Renal cortex interstitium (tissue), 15 donors: ENCODE measurements at places on chromosomes 4 and X.

DNA sequence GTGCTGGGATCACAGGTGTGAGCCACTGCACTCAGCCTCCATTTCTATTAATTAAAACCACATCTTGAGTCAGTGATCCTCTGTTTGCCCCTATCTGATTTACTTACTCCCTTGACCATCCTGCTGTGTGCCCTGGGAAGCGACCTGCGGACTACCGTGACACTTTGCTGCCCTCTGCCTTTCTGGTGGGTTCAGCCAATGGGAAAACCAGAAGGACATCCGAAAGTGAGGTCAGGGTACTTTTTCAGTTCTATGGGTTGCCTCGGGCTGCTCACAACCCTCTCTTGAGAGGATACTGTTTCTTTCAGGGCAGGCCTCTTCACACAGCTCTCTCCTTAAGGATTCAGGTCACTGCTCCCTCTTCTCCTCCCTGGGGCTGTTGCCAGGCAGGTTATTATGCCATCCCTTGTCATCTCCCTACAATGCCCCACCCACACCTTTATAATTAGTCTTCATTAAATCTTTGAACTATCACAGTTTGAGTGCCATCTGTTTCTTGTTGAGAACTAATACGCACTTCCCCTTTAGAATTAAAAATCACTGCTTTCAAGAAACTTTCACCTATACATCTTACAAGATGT is 21.4 kb downstream of the PLAC8 start:
- DNase-seq = no peak

- no peak for DNase-seq
These were observed 10.5 kb downstream of the NDNF start for GRCh38 chr4:121061861-121062260.

- no peak for DNase-seq
These were observed 454.9 kb downstream of the PDGFC start for GRCh38 chr4:156516698-156517097.

- DNase-seq = no peak
These were observed 1.6 kb downstream of the EGF start for GRCh38 chr4:109914322-109914721.

DNA sequence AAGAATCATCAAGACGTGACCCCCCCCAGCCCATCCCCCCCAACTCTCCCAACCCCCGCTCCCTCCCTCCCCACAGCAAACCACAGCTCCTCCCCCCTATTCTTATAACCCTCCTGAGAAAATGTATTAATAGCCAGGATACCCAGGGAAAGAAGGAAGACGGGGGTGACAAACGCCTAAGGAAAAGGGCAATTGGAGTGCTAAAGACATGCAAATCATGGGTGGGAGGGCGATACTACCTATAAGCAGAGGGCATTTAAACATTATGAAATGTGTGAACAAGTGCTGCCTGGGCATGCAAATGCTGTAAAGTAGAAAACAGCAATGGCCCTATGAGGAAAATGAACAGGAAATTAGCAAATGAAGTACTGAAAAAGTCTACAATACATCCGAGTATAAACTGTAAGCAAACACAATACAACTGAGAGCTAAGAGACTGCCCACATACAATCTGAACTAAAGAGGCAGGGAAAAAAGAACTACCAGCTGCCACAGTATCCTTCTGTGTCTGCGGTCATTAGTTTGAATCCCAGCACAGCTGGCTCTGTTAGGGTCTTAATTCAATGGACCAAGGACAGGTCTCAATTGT is 2.4 kb downstream of the CXXC4 start:
- DNase-seq = no peak

GRCh38 chr4:38531141-38531727 is 132.8 kb upstream of the KLF3 start:
- peak; percentile 44 for DNase-seq

DNA sequence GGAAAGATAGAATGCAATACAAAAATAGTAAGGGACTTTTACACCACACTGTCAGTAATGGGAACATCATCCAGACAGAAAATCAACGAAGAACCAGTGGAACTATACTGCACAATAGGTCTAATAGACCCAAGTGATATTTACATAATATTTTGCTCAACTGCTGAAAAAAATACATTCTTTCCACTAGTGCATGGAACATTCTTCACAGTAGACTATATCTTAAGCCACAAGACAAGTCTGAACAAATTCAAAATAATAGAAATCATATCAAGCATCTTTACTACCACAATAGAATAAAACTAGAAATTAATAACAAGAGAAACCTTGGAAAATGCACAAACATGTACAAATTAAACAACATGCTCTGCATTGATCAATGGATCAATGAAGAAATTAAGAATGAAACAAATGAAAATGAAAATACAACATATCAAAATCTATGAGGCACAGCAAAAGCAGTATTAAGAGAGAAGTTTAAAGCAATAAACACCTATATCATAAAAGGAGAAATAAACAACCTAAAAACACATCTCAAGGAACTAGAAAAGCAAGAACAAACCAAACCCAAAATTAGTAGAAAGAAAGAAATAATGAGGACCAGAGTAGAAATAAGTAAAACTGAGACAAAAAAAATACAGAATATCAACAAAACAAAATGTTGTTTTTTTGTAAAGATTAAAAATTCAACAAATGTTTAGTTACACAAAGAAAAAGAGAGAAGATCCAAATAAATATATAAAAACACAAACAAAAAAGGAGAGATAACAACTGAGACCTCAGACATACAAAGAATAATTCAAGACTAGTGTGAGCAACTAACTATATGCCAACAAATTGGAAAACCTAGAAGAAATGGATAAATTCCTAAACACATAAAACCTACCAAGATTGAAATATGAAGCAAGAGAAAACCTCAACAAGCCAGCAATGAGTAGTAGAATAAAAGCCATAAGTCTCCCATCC is 51.5 kb upstream of the ANTXR2 start:
- no peak for DNase-seq

DNA sequence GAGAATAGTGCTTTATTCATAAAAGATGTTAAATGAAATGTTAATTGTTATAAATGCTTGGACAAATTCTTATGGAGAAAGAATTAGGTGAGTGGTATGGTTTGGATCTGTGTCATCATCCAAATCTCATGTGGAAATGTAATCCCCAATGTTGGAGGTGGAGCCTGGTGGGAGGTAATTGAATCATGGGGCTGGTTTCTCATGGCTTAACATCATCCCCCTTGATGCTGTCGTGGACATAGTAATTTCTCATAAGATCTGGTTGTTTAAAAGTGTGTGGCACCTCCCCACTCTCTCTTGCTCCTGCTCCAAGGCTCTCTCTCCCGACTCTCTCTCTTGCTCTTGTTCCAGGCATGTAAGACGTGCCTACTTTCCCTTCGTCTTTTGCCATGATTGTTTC is 22.5 kb downstream of the GYPE start:
- no peak for DNase-seq

GRCh38 chr4:87881115-87881514 is 48.3 kb downstream of the MEPE start:
- no peak for DNase-seq

GRCh38 chr4:117447925-117448324 is 362.5 kb upstream of the TRAM1L1 start:
- DNase-seq = no peak

- no peak for DNase-seq
These were observed 132.4 kb downstream of the CORIN start for GRCh38 chr4:47705326-47705981.

DNA sequence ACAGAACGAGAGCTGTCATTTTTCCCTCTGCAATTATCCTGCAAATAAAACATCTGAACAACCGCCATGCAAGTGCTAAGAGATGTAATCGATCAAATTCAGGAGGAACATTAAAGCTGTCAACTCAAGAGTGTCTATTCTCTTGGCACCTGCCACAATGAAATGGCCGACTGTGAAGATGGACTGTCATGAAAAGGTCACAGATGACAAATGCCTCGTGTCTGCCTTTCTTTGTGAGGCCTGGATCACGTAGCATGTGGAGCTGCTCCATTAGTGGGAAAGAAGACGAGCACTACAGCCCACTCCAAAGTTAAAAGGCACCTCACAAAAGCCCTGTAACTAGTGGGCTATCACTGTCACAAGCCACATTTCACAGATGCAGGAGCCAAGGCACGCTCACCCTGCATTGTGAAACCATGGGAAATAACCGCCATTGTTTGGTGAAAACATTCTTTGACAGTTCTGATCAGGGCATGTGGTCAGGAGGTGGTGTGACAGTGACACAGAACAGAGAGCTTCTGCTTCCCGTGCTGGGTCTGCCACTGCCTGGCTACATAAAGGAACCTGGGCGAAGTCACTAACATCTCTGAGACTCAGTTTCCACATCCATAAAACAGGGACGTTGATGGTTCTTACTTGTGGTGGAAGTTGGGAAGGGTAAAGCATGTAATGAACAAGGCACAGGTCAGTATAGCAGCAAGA is 98.9 kb downstream of the EVC2 start:
- no peak for DNase-seq

DNA sequence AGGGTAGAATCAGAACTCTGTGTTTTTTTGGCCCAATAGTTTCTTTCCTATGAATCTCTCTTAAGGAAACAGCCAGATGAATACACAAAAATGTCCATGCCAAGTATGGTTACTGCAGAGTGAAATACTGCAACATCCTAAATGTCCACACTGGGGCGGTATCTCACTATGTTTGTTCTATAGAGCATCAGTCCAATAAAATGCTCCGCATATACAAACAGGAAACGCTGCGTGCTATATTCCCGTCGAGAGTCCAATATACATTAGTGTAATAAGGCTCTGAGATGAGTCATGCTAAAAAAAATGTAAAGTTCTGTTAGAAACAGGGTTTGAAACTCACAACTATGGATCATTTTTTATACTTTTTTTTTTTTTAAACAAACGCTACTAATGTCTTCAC is 72.9 kb upstream of the ENOX2 start:
- DNase-seq = no peak

GRCh38 chr4:16608123-16608522 is 290.3 kb downstream of the LDB2 start:
- no peak for DNase-seq

GRCh38 chr4:38202242-38202641 is 242.0 kb downstream of the PTTG2 start:
- DNase-seq = no peak

DNA sequence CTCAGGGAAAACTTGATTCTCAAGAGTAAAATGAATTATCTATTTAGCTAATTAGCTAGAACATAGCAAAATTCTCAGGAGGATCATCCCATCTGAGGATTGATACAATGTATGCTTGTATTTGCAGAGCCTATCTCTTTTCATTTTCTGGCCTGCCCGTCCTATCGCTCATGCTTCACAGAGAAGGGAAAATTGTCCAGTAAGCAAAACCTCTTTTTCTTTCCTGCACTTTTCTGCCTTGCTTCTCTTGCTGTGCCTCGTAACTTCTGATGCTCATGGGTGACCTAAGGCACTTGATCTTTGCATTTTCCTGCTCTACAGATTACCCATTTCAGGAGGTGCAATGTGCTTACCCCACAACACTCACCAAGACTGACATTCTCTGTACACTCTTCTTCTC is 88.1 kb downstream of the GBA3 start:
- no peak for DNase-seq

DNA sequence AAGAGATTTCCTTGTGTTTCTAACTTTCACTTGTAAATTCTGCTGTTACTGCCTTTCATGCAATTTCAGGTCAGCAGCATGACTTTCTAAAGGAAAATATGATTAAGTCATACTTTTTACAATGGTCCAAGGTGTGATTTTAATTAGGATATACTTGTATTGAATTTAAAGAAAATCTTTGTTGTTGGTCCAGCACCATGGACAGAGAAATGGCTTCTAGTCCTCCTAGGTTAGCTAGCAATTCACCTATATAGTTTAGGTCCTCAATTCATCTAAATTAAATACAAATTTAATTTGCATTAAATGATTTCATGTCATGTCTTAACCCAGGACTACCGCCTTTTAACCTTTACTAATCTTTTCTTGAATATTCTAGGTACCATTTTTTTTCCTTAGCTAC is 304.9 kb upstream of the RPS6KA3 start:
- no peak for DNase-seq

DNA sequence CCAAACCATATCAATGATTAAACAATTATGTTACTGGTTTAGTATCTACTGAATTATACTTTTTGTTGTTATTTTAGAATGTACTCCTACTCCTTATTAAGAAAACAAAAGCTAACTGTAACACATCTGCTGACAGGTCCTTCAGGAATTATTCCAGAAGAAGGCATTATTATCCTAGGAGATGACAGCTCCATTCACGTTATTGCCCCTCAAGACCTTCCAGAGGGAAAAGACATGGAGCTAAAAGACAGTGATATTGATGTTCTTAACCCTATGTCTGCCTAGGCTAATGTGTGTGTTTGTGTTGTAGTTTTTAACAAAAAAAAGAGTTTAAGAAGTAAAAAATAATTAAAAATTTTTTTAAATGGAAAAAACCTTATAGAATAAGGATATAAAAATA is 206.8 kb upstream of the KLHL4 start:
- DNase-seq = no peak

- no peak for DNase-seq
These were observed 230.8 kb downstream of the INPP4B start for GRCh38 chr4:142615324-142615665.

DNA sequence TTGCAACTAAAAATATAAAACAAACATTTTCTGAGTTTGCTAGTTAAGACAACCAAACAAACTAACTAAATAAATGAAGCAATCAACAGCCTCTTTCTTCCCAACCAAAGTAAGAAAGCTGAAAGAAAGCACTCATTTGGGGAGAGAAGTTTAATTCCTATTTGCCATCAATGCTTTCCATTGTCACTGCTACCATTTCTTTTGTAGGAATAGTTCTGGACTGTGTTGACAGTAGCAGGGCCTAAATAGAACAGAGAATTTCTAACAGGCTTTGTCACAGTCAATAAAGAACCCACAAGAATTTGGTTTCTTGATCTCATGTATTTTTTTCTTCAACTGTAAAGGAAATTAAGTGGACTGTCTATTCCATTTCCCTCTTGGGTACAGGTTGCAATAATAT is 1886.4 kb upstream of the TENM3 start:
- DNase-seq = no peak

DNA sequence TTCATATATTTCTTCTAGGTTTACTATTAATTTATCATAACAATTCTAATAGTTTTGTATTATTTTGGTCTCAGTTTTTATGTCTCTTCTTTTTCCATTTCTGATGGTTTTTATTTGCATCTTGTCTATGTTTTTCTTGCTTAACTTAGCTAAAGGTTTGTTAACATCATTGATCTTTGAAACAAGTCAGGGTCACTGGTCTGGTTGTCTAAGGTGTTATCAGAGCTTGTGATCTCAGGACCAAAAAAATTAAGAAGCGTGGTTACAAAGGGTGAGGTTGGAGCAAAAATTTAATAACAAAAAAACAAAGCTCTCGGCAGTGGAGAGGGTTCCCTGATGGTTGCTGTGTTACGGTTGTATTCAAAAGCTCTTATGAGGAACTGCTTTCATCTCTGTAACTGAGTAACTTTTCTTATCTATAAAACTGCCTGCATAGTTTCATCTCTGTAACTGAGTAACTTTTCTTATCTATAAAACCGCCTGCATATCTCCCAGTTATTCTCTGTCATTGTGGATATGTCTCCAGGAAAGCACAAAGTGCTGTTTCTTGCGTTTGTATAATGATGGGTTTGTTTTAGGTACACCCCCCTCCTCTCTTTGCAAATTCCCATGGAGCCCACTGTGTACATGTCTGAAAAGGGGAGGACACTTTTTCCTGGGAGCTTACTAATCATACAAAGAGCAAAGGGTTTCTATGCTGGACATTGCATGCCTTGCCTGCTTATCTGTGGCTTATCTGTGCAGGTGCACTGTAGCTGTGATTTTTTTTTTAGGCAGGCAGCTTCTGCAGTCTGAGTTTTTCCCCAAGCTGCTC is 62.4 kb upstream of the UGT2B15 start:
- peak; percentile 12 for DNase-seq
